ENCODE measurements at places on chromosomes 12 and 14.
A peak's percentile ranks its signal among the peaks of the same experiment; 100 is the strongest.

- no peak for DNase-seq
Measured at GRCh38 chr12:61011767-61012423, 1248.3 kb upstream of the USP15 start.

GRCh38 chr12:46049665-46050064, 59.3 kb upstream of the SCAF11 start:
- DNase-seq = no peak

DNA sequence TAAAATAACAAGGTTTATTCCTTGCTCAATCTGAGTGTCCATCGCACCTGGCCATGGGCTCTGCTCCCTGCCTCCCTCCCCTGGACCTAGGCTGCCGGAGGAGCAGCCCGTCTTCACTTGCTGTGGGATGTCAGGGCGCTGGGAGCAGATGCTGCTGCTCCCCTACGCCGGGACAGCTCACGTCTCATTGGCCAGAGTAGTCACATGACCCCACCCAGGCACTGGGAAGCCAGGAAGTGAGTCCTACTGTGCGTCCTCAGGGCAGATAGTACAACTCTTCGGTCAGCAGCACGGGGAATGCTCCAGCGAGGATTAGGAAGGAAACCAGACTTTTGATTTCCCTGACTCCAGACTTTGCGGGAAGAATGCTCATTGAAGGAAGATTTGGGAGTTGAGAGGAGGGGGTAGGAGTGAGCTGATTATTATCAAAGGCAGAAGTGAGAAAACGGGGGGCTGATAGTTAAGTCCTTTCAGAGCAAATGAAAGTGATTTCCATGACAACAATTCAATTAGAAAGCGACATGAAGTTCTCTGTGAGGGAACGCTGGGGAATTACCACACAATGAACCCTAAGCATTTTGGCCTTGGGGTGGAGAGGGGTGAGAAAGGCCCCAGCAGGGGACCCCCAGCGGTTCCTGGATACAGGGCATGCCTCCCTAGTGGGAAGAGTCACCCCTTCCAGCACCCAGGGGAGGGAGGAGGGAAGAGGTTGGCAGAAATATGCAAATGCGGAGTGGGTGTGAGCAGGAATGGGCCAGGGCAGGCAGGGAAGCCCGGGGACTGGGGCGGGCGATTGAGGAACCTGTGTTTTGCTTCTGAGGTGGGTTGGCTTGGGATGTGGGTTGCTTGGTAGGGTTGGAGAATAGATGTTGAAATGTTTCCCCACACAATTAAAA, 215.5 kb downstream of the AACS start:
- DNase-seq = no peak

DNA sequence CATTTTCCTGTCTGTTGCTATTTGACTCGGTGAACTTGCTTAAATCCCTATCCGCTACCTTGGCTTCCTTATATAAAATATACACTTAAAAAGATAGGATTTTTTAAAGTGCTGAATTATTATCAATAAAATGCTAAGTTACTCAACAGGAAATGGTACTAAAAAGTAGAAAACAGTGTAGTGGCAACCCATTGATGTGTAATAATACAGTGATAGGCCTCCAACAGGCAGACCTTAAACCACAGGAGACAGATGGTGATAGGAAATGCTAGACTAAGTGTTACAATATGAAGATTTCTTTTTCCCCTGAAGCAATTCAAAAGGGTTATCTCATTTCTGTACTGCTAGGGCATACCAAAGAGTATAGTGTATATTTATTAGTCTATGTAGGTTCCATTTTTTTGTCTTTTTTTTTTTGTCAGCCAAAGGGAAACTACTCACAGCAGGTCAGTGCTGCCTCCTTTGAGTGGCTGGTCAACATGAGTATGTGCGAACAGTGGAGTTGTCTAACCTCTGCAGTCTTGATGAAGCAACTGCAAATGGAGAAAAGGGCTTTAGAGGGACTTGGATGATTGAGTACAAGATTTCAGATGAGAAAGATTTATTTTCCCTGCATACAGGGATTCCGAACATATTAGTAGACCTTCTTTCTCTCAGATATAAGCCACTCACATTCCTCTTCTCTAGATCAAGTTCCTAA, 183.8 kb downstream of the ACSS3 start:
- DNase-seq = no peak

GRCh38 chr14:88863167-88863566, 38.7 kb downstream of the TTC8 start:
- DNase-seq = no peak

- DNase-seq = no peak
Measured at GRCh38 chr14:60904381-60904780, 76.5 kb downstream of the TRMT5 start.

DNA sequence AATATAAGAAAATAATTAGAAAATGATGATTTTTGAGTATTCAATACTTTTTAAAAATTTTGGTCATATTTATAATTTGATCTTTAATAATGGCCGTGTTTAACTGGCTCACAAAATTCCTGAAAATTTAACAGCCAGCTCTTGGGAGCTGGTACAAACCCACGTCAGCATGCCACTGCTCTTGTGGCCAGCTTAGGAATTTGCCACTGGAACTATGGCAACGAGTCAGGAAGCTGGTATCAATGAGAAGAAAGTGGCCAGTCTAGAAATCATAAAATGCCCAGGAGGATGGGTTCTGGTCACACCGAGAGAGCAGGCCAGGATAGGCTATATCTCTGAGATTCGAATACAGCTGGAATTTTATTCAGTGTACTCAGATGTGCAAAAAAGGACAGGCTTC, 72.2 kb upstream of the PLEKHG3 start:
- DNase-seq = no peak

- no peak for DNase-seq
Measured at GRCh38 chr14:48973151-48973550, 613.0 kb downstream of the RPS29 start.

GRCh38 chr14:89187501-89187900, 229.5 kb downstream of the FOXN3 start:
- DNase-seq = no peak

DNA sequence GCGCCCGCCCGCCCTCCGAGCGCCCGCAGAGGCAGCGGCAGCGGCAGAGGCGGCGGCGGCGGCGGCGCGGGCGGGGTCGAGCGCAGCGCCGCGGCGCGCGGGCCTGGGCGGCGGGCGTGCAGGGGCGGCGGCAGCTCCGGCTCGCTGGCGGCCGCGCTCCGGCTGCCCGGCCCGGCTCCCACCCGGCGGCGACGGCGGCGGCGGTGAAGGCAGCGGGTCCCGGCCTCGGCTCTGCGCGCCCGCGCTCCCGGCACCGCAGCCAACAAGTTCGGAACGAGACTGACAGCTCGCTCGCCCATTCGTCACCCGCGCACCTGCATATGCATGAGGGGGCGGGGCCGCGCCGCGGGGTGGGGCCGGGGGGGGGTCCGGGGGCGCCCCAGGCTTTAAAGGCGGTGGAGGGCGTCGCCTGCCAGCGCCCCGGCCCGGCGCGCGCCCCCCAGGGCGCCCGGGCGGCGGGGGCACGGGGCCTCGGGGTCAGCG, at the start of gene JAG2:
JAG2 (minus strand) TSS at position 281 of the 483 bp plus-strand sequence. CDS start 356 bp downstream, outside the sequence.
- DNase-seq = peak; percentile 6

DNA sequence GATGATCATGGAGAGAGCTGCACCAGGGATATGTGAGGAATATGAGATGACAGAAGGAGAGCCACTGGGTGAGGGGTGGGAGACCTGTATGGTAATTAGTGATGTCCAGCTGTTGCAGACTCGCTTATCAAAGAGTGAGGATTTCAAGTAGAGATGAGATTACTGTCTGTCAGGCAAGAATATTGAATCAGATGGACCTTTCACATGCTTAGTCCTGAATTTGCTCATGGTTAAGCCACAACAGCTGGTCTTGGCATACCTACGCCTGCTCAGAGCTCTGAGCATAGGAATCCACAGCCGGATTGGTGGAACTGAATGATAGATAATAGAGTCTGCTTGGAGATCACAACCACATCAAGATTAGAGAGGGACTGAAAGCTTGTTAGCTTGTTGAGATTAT, 115.2 kb upstream of the ARHGAP5 start:
- no peak for DNase-seq

- DNase-seq = peak; percentile 73
Measured at GRCh38 chr12:128810182-128811127, 13.3 kb downstream of the SLC15A4 start.

- DNase-seq = peak; percentile 57
Measured at GRCh38 chr12:6195665-6196535, 4.3 kb upstream of the CD9 start.

DNA sequence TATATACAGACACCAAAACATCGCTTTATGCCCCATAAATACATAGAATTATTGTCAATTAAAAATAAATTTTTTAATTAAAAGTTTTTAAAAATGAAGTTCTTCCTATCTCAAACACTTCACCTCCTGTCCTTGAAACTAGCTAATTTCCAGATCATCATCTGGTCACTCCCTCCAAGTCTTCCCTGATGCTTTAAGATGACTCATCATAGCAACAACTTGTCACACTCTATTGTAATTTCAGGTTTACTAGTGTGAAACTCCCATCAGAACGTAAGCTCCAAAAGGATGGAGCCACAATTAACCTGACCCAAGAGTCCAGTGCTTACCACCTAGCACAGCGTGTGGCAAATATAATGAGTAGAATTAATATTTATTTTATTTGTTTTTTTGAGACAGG, 16.3 kb downstream of the GXYLT1 start:
- DNase-seq = no peak

DNA sequence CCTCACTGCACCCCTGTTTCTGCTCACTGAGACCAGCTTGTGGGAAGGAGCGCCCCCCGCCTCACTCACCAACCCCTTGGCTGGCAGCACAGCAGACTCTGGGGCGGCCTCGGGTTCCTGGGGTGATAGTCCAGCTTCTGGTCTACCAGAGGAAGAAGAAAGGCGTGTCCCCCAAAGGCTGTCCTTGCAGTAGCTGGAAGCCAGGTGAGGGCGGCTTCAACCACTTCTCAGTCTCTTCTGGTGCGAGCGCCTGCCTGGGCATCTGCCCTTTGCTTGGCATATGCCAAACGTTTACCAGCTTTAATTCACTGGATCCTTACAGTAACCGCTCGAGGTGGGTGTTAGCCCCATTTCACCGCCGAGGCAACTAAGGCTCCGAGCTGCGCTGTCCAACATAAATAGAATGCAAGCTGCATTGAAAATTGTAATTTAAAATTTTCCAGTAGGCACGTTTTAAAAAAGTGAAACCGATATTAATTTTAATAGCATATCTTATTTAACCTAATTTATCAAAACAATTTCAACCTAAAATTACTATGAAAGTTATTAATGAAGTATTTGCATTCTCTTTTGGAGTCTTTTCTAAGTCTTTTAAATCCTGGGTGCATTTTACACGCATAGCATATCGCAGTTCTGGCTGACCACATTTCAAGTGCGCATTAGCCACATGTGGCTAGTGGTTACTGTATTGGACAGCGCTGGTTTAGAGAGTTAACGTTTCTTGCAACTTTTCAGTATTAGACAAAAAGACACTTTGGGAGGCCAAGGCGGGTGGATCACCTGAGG, 872 bp downstream of the FAM177A1 start:
- DNase-seq = peak; percentile 38

DNA sequence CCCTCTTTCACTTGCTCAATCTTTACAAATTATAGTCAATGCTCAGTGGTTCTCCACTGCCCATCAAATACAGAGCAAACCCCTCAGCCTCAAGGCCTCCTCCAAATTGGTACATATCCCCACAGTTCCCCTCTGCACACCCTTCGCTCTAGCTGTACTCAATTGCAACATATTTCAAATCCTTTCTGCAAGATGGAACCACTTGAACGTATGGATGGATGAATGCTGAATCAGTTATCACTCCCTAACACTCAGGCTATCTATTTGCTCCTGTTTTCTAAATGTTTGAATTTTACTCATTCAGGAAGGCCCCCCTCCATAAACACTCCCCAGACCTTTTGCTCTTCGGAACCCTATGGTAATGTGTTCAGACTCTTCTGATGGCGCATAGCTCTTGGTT, 24.5 kb downstream of the ATG14 start:
- DNase-seq = no peak

DNA sequence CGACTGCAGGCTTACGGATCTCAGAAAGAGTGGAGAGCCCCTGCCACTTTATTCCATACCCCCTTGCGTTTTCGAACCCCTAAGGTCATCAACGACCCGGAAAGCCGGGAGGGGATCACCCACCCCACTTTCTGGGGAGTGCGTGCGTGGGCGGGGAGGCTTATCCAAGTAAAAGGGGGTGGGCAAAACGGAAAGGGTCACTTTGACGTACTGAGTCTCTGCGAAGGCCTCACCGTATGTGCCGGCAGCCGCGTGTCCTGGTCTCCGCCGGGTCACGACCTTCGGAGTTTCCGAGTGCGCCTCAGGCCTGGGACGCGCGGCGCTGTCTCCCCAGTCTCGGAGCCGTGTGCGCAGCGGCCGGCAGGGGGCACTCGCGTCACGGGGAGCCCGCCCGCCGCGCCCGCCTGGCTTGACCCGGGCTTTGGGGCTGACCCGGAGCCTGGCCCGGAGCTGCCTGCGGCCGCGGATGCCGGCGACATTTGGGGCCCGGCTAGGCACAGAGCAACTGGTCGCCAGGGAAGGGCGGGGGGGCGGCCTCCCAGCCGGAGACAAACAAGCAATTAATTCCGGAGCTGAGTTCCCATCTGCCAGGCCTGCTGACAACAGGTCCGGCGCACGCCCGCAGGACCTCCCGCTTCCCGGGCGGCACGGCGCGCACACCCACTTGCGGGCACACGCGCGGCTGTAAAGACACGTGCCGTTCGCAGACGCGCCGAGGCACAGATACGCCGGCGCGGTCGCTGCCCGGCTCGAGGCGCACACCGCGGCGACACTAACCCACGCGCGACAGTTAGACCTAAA, 890 bp upstream of the KIF26A start:
- peak; percentile 58 for DNase-seq

- no peak for DNase-seq
Measured at GRCh38 chr12:126419131-126419530, 1353.9 kb downstream of the AACS start.

DNA sequence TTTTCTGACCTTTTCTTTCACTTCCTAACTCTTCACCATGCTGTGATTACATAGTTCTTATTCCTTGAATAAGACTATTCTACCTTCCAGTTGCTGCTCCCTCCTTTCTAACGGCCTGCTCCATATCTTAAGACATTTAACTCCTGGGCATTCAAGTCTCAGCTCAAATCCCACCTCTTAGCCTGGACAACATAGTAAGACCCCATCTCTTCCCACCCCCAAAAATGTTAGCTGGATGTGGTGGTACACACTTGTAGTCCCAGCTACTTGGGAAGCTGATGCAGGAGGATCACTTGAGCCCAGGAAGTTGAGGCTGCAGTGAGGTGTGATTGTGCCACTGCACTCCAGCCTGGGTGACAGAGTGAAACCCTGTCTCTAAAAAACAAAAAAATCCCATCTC, 10.9 kb downstream of the ERG28 start:
- no peak for DNase-seq

DNA sequence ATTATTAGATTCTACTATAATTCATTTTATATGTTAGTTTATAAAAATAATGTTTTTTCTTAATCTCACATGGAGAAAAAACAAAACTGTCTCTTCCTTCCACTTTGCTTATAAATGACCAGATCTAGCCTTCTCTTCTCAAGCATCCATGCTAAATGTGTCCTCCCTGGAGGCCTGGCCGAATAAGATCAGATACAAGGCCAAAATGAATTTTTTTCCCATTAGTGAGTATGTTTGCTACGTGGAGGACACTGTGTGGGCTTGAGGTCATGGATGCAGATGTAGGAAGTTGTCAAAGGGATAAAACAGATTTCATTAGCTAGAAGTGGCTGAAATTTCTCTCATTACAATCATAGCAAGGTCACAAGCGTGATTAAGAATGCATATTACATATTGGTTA, 1244.9 kb upstream of the SEL1L start:
- DNase-seq = no peak

- no peak for DNase-seq
Measured at GRCh38 chr12:45216983-45217485, 1.1 kb downstream of the ANO6 start.

- DNase-seq = peak; percentile 62
Measured at GRCh38 chr12:54438517-54438916, 19.5 kb upstream of the ITGA5 start.

GRCh38 chr14:94366146-94366915, 22.1 kb downstream of the SERPINA1 start:
- DNase-seq = no peak
